Fibroblast of skin of right quadriceps (primary cell): ENCODE measurements at places on chromosomes 16 and 17.

GRCh38 chr16:68954911-68955635 is 111.7 kb downstream of the TANGO6 start:
- peak; percentile 2 for DNase-seq

GRCh38 chr17:44218344-44219107 is 949 bp downstream of the UBTF start:
- peak; percentile 95 for DNase-seq

- DNase-seq, result peak; percentile 79
Measured at GRCh38 chr16:80806927-80807340, 2.5 kb upstream of the CDYL2 start.

- peak; percentile 94 for DNase-seq
Measured at GRCh38 chr17:43591779-43592562, 45.8 kb upstream of the ETV4 start.

GRCh38 chr17:72624652-72625051 is 467.8 kb downstream of the SLC39A11 start:
- no peak for DNase-seq

- DNase-seq, result peak; percentile 78
Measured at GRCh38 chr16:48556913-48557351, 53.0 kb downstream of the N4BP1 start.

DNA sequence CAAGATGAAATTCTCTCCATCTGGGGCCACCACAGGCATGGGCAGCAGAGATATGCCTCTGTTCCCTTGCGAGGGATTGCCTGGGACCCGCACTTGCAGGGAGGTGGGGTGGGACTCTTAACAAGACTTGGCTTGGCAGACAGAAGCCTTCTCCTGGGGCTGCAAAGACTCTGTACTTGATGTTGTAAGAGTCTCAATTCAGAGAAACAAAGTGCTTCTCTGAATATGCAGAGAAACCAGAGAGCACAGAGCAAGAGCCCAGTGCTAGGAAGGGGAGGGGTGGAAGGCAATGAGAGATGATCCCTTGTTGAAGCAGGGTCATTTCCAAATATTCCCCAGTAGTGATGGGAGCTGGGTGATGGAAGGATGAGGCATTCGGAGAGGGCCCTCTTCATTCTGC is 2.2 kb downstream of the MMP28 start:
- no peak for DNase-seq

DNA sequence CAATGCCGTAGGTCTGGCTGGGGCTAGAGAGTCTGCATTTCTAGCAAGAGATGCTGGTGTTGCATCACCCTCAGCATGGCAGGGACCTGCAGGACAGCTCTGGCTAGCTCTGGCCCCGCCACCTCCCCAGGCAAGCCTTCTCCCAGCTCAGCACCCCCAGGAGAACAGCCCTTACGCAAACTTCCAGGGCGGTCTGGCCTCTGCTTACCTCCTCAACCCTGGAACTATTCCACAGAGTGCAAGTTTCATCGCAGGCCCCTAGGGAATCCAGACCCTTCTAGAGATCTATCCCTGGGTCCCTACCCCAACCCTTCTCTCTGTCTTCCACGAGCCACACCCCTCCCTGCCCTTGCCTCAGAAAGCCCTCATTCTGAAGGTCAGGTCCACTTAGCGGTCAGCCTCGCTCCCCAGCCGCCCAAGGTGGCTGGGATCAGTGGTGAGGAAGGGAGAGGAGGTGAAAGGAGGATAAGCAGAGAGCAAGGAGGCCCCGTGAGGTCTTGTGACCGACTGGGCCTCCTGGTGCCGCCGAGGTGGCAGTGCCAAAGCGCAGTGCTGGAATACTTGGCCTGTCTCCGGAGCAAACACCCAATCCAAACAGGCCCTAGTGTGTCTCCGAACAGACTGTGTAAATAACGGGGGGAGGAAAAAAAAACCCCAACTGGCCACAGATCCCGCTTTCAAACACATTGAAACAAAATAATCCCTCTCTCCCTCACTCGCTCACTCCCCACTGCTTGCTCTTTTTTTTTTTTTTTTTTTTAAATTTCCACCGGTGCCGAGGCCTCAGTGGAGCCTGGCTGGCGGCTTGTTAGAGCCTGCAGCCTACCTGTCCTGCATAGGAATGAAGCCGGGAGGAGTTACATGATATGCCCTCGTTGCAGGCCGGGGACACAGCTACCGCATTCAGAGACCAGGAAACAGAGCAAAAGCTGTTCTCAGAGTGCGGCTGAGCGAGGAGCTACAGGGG is 380.9 kb downstream of the SOX9 start:
- no peak for DNase-seq

GRCh38 chr17:81870981-81871386 is at the start of gene ARHGDIA:
TSS of gene ARHGDIA (minus strand) at chr17:81871337. CDS start at chr17:81869930, 1,407 bp downstream.
- no peak for DNase-seq

DNA sequence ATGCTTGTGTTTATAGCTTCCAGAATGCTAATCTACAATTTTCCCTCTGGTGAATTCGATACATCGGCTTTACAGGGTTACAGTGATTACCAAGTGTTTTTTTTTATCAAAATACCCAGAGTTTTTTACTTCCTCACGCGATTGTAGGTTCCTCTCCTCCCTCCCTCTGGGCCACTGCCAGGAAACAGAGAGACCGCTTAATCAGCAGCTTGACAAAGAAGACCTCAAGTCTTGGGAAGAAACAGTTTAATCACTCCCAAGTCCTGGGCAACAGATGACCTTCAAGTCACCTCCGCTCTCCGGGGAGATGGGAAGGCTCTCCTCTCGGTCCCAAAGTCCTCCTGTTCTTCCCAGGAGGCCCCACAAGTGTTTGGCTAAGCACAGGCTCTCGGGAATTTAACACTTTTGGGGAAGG is 23.5 kb downstream of the SMTNL2 start:
- peak; percentile 66 for DNase-seq

GRCh38 chr16:11799509-11800381 is 2.7 kb upstream of the ZC3H7A start:
- no peak for DNase-seq

DNA sequence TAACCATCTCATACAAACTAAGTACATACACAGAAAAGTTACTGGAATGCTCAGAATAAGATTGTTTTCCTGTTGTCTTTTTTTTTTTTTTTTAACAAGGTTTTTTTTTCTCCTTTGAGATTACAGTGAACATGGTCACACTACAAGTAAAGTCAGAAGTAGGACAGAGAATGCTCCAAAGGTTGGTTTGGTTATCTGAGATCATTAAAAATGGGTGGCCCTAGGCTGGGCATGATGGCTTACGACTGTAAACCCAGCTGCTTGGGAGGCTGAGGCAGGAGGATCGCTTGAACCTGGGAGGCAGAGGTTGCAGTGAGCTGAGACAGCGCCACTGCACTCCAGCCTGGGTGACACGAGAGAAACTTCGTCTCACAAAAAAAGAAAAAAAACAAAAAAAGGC is 6.9 kb upstream of the ST6GALNAC1 start:
- DNase-seq, result no peak

- no peak for DNase-seq
Measured at GRCh38 chr17:80813318-80813717, 178.3 kb upstream of the CHMP6 start.

DNA sequence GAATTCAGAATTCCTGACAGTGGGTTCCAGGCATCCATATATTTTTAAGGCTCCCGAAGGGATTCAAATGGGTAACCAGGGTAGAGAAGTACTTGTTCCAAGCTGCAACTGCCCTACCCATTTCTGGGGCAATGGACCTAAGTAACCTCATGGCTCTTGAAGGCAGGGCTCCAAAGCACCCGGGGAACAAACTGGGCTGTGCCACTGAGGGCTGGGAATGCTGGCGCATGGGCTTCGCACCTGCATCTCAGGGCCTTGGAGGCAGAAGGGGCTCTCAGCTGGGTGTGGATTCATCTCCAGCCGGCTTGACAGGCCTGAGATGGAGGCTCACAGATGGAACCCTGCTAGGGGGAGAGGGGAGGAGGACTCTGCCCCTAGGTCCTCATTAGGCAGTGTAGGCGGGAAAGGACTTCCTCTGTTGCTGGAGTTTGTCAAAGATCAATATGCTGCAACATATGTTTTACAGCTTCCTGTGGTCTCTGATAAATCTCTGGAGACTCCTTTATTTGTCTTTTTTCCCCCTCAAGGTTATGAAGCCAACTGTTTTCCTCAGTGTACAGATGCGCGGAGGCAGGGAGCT is 232.3 kb upstream of the NLRP1 start:
- DNase-seq, result peak; percentile 33

- peak; percentile 47 for DNase-seq
Measured at GRCh38 chr17:48023400-48024148, 14.0 kb downstream of the COPZ2 start.

DNA sequence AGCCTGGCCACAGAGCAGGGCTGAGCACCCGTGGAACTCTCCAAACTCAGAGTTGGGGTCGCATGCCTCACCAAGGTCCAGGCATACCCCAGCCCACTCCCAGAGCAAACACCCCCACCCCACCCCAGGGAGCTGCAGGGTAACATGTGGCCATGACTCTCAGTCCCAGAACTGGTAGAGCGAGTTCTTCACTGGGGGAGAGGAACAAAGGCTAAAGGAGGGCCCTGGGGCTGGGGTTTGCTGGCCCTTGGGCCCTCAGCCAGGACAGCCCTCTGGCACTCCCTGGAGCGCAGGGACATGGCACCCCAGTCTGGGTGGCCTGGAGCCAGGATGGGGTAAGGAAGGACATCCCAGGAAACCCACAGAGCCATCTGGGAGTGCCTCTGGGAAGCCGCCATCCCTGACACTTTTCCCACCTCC is 4.2 kb downstream of the HID1 start:
- no peak for DNase-seq

DNA sequence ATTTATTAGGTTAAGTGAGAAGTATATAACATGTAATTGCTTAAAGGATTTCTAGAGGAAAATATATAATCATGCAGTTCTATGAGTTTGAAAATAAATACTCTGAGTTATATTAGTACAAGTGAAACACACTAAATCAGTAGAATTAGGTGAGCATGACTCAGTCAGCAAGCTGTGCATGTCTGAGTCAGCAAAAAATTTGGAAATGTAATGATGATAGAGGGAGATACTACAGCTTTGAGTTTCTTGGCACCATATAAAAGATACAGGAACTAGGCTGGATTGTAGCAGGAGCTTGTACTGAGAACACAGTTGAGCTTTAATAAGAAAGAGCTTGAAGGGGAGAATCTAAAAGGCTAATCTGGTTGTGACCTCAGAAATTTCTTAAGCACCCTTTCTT is 1224.6 kb downstream of the CDH8 start:
- peak; percentile 58 for DNase-seq

DNA sequence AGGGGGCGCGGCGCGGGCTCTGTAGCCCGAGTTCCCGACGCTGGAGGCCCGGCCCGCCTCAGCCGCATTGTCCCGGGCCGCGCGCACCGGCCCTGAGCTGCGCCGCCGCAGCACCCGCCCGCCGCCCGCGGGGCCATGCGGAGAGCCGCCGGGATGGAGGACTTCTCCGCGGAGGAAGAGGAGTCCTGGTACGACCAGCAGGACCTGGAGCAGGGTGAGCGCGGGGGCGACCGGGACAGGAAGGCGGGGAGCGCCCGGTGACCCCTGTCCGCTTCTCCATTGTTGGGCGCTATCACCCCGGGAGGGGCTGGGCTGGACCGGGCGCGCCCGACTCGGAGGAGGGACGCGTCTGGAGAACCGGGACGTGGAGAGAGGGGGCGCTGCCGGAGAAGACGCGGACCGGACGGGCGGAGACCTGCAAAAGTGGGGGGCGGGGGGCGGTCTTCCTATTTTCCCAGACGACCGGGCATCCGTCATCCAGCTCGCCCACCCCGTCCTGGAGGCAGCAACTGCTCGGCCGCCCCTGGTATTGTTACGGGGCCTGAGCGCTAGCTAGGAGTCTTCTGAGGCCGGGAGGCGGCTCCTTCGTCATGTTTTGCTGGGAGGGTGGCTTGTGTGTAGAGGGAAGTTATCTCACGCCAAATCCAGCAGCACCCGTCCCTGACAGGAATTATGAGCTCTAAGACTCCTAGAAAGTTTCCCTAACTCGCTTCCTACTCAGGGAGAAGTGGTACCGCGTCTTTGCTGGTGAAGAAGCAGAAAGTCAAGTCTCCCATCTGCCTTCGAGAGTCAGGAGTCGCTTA is 678 bp downstream of the CDR2L start:
- peak; percentile 86 for DNase-seq

GRCh38 chr16:55370762-55371482 is 46.9 kb downstream of the IRX6 start:
- peak; percentile 71 for DNase-seq

DNA sequence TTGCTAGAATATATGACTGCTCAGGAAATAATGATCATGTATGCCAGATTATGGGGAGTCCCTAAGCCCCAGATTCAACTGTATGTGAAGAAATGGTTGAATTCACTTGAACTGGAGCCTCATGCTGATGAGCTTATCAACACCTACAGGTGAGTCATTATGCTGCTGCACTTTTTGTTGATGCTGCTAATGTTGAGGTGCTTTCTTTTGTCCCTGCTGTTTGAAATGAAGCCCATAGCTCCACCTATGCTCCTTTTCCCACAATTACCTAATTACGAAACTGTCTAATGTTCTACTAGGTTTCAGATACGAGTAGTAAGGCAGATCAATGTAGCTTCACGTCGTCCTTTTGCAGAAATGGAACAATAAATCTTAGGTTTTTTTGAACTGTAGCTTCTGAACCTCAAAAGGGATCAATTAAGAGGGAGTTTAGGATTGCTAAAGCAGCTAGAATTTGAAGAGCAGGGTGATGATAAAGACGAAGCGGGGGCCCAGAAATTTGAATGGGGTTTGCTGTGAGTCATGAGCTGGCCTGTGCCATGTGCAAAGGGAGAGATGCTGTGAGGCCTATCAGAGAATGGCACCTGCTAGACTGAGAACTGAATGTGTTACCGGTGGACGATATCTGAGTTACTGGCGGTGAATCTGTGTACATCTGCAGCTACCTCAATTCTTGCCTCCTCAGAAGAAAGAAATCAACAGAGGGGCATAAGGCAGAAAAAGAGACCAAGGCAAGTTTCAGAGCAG is 6.1 kb upstream of the UQCRC2 start:
- DNase-seq, result no peak

DNA sequence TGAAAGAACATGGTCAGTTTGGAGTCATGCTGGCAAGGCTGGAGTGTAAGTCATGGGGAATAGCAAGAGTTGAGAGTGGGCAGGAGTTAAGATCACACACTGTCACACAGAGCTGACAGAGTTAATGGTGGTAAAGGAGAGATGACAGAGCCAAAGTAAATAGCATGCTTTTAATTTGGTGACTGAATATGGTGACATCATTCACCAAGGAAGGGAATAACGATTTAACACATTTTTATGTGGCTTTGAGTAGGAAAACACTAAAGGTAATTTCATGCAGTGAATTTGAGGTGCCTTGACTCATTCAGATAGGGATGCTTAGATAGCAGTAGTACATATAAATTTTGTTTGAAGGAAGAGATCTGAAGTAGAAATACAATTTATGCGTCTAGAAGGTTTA is 42.1 kb downstream of the SYNRG start:
- no peak for DNase-seq

DNA sequence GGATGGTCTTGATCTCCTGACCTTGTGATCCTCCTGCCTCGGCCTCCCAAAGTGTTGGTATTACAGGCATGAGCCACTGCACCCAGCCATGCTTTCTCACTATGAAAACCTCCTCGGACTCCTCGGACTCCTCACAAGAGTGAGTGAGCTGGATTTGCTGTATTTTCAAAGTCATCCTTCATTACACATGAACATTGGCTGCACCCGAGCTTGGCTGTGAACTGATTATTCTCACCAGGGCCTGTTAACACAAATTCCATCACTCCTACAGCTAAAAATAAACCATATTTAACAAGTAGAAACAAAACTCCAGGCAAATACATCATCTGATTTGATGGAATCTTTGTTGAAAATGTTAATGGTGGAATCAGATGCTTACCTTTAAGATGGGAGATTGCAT is 50.3 kb downstream of the PITPNC1 start:
- DNase-seq, result no peak

GRCh38 chr17:4969551-4970173 is 2.0 kb upstream of the SPAG7 start:
- no peak for DNase-seq
